ENCODE measurements at places on chromosomes 4 and X. TPM values are rescaled to one million over a fixed set of nuclear protein-coding genes. Genes with fewer than 3 reads are reported as not detected.

- DNase-seq, result no peak
Measured at GRCh38 chr4:154435895-154436294, 55.7 kb downstream of the DCHS2 start.

DNA sequence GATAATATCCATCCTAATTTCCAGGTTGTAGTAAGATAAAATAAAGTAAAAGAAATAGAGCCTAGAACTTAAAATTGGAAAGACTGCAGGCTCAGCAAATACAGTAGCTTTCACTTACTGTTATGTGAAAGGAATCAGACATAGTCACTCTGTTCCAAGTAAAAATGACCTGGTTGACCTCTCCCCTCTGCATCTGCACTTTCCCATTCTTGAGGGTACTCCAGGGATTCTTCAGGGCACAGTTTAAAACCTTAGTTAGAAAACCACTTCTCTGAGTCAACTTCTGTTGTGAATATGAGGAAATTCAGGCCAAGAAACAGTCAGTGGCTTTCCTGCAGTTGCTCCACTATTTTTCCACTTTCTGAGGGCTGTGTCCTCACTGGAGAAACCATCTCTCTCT, 42.9 kb downstream of the FRAS1 start:
- DNase-seq, result no peak

DNA sequence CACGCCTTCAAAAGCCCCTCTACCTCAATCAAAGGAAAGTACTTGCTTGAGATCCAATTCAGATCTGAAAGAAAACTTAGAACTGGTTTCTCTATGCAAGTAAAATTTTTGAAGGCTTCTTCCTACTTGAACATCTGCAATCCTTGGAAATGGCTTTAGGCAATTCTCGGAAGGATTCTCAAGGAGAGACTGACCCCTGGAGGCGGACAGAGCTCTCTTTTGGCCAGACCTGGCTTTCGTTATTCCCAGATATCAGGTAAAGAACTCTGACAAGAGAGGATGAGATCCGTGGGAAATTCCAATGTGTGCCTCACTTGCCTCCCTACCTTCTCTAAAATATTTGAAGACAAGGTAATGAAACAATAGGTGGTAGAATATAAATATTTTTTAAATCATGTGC, 670.3 kb upstream of the FAM241A start:
- peak; percentile 21 for DNase-seq

ADH1B gene
- total RNA-seq, result not detected

DNA sequence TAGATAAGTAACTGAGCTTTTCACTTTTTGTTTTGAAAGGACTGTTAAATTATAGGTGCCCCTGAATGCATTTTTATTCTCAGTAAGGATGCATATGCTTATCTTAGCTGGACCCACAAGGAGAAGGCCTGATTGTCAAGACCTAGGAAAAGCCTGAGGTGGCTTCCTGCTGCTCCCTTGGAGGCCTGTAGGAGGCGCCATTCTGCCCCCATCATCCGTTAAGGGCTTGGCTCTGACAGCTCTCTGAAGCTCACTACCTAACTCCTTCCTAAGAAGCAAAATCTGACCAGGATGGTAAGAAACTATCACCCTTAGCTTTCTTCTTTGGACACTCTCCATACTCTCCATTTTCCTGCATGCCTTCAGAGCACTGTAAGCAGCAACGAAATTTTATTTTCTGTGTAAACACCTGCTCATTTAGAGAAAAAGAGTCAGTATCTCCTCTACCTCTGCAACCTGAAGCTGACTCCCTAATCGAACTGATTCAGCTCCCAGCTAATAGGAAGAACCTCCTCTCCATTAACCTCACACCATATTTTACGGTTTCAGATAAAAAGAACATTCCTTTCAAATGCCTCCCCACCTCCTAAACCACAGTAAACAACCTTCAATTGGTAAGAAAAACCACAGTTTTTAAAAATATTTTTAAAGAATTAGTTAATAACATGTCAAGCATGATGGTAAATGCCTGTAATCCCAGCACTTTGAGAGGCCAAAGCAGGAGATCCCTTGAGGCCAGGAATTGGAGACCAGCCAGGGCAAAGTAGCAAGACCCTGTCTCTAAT, 73.4 kb upstream of the EDNRA start:
- no peak for DNase-seq

GRCh38 chrX:47169273-47169672, 24.3 kb downstream of the RBM10 start:
- no peak for DNase-seq

GRCh38 chr4:99209671-99210070, 9.4 kb downstream of the ADH6 start:
- no peak for DNase-seq

DNA sequence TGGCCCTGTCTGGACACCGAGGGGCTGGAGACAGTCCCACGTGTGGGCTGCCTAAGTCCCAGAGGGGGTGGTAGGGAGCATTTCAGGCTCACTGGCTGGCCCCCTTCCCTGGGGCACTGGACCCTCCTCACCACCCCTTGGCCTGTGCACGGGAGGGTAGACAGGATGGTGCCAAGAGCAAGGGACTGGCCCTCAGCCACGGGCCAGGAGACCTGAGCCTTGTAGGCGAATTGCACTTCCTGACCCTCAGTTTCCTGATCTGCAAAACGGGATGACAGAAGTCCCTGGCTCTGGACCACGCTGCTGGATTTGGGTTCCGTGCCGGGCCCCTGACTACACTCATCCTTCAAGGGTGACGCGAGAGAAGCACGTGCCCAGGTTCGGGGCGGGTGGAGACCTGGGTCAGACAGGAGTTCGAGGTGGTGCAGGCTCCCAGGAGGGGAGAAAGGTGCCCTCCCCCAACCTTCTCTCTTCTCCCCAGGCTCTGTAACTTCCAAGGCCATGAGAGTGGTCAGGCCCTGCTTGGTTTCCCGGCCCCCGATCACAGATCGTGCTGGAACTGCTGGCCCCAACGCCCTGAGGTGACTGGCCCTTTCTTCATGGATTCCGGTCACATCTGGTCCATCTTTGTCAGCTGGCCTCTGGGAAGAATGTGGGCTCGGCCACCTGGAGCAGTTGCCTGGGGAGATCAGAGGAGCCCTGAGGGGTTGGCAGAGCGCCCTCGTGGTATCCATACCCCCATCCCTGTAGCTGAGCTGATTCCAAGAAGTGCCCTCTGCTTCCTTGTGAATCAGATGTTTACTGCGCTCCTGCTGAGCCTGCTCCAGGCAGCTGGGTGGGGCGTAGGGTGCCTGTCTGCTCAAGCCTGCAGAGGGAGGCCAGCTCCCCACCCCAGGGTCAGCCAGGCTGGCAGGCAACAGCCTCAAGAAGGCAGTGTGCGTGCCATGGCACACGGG, 3.3 kb downstream of the SH3BP2 start:
- peak; percentile 98 for DNase-seq

GRCh38 chrX:130285069-130285620, 16.4 kb upstream of the ZNF280C start:
- no peak for DNase-seq

SSX4 gene
- not detected for total RNA-seq

DNA sequence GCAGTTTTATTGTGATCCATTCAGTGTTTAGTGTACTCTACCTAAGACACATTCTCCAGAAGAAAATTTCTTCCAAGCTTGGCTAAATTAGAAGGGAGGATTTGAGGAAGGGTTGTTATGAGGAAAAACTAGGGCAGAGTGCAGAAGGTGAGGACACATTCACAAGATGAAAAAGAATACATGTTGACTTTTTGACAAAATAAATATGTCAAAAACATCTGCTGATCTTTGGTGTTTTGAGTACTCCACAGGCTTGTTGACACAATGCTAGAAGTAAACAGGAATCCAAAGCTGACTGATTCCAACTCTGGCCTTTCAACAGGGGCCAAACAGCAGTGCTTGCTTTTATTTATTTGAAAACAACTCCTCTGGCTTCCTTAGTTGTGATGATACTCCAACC, 125.8 kb upstream of the SLC7A11 start:
- no peak for DNase-seq

MAP3K15 gene
- 0.86 TPM for total RNA-seq

DNA sequence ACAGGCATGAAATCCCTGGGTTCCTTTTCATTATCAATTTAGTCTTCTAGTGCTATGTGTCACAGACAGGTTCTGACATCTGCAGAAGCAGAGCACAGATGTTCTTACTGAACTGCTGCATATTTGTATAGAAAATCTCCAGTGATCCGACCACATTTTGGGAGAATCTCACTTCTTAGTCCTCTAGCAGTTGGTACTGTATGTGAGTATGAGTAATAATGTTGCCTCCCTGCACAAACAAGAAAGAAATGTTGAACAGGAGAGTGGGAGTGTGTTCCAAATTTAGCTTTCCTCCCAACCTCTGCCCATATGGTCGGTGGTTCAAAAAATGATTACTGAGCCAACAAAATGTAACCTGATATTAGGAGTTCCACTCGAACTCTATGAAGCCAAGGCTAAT, 165.3 kb upstream of the GPC4 start:
- DNase-seq, result no peak

- no peak for DNase-seq
Measured at GRCh38 chr4:155672342-155672741, 5.7 kb downstream of the GUCY1A1 start.

CSN1S1 gene
- total RNA-seq, result not detected

DNA sequence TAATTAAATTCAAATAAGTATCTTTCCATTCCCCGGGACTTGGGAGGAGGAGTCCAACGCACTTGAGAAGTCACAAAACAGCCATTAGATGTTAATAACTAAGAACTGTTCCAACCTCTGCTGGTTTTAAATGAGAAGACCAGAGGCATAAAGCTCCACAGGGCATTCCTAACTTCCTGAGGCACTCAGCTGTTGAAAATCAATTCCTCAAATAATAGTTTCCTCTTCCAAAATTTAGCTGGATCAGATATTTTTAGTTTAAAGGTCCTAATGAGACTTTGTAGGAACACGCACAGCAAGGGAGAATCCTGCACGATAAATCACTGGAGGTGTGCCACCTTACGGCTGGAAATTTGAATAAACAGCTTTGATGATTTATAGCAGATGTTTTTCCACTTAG, 504.3 kb upstream of the ZFP42 start:
- no peak for DNase-seq

DNA sequence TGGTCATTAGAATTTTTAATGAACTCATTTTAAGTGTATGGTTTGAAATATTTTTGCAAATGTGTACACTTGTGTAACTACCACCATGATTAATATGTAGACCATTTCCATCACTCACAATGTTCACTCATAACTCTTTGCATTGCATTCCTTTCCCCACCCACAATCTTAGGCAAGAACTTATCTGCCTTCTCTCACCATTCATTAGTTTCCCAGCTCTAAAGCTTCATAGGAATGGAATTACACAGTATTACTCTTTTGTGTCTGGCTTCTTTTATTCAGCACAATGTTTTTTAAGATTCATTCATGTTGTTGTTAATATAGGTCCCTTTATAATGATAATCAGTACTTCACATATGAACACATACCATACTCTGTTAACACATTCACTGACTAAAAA, 106.1 kb downstream of the ARAP2 start:
- DNase-seq, result no peak

GRCh38 chrX:42093756-42094155, 170.4 kb upstream of the CASK start:
- peak; percentile 11 for DNase-seq

- DNase-seq, result no peak
Measured at GRCh38 chr4:180057891-180058671, 2185.1 kb upstream of the TENM3 start.

DNA sequence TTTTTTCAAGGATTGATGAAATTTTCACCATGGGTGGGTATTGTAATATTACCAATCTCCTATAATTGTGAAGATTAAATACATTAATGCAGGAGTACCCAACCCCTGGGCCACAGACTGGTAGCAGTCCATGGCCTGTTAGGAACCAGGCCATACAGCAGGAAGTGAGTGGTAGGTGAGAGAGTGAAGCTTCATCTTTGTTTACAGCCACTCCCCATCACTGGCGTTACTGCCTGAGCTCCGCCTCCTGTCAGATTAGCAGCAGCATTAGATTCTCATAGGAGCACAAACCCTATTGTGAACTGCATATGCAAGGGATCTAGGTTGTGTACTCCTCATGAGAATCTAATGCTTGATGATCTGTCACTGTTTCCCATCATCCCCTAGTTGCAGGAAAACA, 15.1 kb downstream of the RAPGEF2 start:
- no peak for DNase-seq

DNA sequence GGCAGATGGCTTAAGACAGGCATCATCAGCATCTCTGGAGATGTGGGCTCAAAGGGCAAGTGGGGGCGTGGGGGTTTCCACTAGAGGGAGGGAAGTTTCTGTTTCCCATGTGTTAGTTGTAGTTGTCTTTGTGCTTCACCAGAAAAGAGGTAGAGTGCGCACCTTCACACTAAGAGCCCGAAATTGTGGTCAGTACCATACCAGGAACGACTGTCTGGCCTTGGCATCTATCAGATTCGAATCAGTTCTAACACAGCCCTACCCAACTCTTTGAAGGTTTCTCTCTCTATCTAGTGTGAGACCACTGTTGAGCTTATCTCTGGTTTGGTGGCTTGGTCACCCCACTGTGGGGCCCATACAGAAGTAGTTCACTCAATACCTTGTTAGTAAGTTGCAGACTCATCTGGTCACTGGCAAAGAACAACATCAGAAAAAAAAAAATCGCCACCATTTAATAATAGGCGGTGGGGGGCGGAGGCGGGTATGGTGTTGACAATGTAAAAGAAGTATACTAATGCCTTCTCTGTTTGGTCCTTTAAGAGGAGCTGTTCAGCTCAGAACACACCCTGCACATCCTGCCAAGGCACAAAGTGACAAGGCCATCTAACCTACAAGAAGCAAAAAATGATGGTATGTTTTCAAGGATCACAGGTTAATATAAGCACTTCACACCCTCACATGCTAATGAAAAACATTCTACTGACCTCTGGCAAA, 71.1 kb downstream of the NYX start:
- no peak for DNase-seq

BMX gene
- 0.07 TPM for total RNA-seq

DNA sequence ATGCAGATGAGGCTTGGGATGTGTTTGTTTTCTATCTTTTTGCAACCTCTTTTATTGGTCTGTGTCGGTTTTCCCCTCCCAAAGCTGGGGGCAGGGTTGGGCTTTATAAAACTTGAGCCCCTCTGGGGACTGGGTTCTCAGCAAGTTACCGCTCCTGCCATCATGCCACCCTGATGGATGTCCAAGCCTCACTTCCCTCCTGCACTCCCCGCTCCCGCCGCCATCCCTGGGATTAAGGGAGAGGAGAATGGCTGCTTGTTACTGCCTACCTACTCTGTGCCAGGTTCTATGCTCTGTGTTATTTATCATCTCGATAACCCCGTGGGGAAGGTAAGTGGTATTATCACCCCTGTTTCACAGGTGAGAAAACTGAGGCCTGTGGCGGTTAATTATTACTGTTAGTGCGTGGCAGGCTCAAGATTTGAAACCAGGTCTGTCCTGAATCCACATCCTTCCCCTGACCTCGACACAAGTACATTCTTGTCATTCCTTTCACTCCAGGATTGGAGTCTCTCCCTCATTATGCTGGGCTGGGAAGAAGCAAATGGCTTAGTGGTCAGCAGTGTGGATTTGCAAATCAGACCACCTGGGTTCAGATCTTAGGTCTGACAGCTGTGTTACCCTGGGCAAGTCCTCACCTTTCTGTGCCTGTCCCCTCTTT, 4.5 kb downstream of the UBA1 start:
- peak; percentile 29 for DNase-seq

- DNase-seq, result no peak
Measured at GRCh38 chrX:6683353-6683752, 148.4 kb upstream of the VCX3A start.

- DNase-seq, result no peak
Measured at GRCh38 chrX:98731821-98732220, 1678.3 kb downstream of the PCDH19 start.

- DNase-seq, result no peak
Measured at GRCh38 chr4:165351359-165352130, 24.1 kb downstream of the MSMO1 start.
